GM06990 (cell line): ENCODE measurements at places on chromosomes 7 and 10.

DNA sequence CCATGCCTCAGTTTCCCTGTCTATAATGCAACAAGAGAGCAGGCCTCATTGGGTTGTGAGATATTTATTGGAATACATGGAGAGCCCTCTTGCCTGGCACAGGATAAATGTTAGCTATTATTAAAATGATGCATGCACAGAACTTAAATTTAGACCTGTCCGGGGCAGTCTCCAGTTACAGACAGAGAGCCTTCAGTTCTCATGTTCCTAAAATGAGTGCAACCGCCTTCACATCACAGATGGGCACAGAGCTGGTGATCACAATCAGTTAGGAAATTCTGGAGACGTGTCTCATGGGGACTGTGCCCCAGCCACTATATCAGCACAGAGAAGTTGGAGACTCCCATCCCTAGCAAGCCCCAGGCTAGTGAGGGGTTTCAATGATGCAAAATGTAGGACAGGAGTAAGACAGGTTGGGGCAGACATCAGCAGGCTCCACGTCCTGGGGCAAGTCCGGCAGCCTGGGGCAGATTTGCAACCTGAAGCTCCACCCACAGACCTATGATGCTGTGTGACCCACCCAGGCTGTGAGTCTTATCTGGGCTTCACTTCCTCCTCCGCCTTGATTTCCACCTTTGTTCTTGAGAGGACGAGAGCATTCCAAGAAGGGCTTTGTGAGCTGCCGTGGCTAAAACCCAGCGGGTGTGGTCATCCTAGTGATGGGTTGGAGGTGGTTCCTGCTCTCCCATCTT is 49.4 kb downstream of the CXCL12 start:
- no peak for DNase-seq

- no peak for DNase-seq
Observed at GRCh38 chr10:129179972-129180678, 286.9 kb upstream of the MGMT start.

GRCh38 chr7:87474533-87475358 is 734 bp downstream of the ABCB4 start:
- peak; percentile 77 for DNase-seq

DNA sequence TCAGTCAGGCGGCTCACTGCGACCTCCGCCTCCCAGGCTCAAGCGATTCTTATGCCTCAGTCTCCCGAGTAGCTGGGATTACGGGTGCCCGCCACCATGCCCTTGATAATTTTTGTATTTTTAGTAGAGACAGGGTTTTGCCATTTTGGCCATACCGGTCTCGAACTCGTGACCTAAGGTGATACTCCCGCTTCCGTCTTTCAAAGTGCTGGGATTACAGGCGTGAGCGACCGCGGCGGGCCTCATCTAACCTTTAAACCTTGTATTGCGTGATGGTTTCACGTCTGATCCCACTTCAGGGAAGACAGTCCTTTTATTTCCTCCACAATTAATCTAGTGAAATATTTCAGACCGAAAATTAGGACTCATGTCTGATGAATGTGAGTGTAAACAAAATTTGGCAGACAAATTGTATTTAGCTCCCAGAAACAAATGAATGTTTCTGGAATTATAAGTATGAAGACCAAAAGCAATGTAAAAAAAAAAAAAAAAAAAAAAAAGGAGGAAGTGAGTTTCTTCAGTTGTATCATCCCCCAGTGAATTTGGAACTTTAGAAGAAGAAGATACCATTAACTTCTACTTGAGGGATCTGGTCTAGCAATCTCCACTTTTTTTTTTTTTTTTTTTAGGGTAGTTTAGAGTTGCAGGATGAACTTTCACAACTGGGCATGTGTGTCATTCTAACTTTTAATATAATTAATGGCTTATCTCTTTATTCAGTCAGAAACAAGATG is 1.6 kb downstream of the NUP42 start:
- DNase-seq = no peak

- DNase-seq = no peak
Observed at GRCh38 chr10:114688786-114689185, 30.7 kb upstream of the ABLIM1 start.

- no peak for DNase-seq
Observed at GRCh38 chr10:72322280-72323058, 32.2 kb downstream of the DNAJB12 start.

DNA sequence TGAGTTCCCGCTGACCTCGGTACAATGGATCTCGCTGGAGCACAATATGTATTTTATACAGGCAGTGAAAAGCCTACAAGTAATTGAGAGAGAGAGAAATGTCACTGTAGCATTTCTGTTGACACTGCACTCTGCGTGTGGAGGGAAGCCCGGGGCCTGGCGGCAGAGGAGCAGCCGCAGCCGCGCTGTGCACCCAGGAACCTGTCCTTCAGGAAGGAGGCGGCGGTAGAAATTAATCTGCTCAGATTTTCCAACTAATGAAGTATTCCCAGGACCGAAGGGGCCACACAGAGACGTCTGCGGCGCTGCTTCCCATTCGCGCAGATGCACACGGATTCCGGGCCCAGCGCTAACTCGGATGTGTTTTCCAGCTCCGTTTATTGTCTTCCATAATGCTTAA is 170.1 kb downstream of the EBF3 start:
- no peak for DNase-seq

DNA sequence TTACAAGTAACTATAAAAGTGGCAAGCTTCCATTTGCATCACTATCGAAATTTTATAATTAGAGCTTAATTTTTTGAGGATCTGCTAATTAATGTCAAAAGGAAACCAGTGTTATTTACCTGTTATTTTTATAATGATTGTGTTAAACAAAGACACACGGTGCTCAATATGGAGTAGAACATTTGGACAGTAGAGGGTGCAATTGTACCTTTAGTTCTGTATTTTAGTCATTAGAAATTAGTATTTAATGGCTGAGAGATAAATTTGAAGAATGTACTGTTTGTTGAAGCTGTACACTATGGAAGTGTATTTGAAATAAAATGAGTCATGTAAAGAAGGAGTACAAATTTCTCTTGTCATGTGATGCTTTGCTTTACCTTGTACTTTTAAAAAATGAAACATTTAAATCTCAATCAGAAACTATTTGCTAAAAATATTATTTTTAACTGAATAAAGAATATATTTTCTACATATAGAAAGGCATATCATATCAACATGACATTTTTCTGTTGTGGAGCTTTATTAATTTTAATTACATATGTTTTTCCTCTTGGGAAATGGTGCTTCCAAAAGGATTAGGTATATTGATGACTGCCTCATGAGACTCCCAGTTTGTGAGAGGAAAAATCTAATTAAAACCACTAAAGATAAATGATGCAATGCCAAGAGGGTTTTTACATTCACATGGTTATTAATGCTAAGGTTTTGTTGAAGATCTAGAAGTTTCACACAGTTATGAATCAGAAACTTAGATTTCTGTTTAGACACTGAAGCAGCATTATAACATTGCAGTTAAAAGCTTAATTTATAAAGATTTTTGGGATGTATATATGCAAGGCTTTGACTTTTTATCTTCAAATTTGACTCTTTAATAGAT is 10.4 kb upstream of the PRKG1 start:
- no peak for DNase-seq

GRCh38 chr7:7857143-7857583 is 111.4 kb upstream of the GLCCI1 start:
- peak; percentile 35 for DNase-seq

DNA sequence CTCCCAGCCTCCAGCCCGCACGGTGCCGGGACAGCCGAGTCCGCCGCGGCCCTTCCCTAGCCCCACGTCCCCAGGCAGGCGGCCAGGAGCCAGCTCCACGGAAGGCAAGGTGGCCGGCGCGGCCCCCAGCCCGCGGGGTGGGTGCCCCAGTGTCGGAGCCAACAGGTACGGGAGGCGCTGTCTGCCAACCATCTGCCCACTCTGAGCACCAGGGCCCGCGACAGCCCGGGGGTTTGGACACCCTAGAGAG is 75.8 kb downstream of the CALN1 start:
- peak; percentile 32 for DNase-seq

- no peak for DNase-seq
Observed at GRCh38 chr7:42263971-42264370, 27.0 kb upstream of the GLI3 start.

GRCh38 chr10:128053356-128053755 is 72.9 kb downstream of the MKI67 start:
- no peak for DNase-seq

DNA sequence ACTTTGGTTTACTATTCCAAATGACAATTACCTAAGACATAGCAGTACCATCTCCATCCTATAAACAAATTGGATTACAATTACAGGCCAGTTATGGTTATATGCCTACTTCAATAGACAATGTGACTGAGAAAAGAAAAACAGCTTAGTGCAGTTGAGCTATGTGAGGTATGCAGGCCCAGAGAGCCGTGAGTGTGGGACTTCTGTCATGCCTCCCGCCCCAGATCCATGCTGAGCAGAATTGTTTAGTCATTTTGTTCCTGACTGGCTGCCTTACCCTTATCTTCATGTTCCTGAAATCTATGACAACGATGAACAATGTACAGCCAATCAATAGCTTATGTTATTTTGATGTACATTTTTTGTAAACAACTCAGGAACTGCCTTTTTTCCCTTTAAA is 21.7 kb downstream of the LARP4B start:
- no peak for DNase-seq

GRCh38 chr10:5500162-5500670 is 846 bp upstream of the CALML5 start:
- no peak for DNase-seq

DNA sequence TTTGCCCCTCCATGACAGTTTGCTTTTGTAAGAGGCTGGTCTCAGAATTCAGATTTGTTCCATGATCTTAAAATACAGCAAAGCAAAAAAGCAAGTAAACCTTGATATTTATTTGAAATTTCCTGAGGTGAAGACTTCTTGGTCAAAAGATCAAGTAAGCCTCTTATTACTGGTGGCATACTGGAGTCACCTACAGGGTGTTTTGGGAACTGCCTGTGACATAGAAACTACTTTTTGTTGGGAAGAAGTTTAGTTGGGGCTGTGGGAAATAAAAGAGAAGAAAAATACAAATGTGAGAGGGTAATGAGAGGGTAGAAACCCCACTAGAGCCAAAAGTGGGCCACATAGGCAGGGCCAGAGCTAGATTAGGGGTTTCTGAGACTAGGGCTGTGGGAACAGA is 217.9 kb downstream of the OTUD1 start:
- DNase-seq = no peak

- no peak for DNase-seq
Observed at GRCh38 chr10:131703941-131704340, 196.9 kb upstream of the PPP2R2D start.

- DNase-seq = no peak
Observed at GRCh38 chr10:133326223-133326551, 10.5 kb downstream of the CALY start.

DNA sequence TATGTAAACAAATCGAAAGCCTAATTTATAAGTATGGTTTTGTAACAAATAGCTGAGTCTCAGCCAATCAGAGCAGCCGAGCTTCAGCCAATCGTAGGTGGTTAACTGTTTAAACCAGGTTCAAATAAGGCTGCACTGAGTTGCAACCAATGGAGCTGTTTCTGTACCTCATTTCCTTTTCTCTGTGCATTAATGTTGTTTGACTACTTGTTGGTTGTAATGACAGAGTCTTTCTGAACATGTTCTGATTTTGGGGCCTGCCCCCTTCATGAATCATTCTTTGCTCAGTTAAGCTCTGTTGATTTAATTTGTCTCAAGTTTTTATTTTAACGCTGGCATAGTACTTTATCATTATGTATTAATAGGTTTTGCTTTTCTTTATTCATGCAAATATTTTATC is 14.6 kb downstream of the OTUD1 start:
- no peak for DNase-seq

- DNase-seq = no peak
Observed at GRCh38 chr7:12564996-12565764, 5.3 kb upstream of the SCIN start.

- no peak for DNase-seq
Observed at GRCh38 chr7:139973101-139974050, 89.4 kb downstream of the PARP12 start.
